WTC11 (cell line): ENCODE measurements at places on chromosomes 13 and 19.

DNA sequence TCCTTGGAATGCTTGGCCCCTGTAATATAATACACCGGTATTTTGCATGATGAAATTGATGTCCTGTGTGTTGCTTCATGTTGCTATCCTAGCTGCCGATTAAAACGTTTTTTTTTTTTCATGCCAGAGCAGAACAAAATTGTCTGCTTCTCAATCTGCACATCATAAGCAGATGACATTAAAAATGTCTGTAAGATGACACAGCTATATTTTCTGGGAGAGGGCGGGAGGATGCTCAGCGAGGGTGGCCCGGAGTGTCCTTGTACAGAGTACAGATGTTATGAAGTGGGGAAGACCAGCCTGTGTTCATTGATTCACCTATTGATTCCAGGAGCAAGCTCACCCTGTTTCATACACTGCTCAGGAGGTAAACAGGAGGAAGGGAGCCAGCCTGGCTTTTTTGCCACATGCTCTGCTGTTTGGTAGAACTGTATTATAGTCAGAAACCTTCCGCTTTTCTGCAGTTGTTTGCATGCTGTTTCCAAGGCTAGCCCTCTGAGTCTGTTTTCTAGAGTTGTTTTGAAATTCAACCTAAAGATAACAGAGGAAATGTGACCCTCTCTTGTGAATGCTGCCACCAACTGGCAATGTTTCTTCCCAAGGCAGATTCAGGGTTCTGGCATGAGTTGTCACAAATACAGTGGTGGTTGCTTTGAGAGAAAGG is 4.7 kb upstream of the IRS2 start:
- no peak for DNase-seq

- DNase-seq: no peak
Observed at GRCh38 chr13:108980237-108980636, 350.8 kb downstream of the MYO16 start.

DNA sequence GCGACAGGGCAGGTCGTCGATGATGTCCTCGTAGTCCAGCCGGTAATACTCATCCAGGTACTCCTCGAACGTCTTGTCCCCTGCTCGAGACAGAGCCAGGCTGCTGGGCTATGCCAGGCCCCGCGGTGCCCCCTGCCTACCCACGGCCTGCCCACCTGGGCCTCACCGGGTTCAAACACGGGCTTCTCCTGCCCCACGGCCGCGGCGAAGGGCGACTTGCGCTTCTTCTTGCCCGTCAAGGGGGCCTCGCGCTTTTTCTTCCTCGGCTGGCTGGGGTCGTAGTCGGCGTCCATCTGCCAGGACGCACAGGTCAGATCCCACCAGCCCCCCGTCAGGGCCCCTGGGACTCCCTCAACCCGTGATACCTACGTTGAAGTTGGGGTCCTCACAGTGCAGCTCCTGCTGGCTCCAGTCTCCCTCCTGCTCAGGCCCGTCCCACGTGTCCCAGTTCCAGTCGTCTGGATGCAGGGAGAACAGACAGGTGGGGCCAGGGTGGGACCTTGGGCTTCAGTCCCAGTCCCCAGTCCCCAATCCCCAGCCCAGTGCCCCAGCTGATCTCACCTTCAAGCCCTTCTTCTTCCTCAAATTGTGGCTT is 8.1 kb downstream of the KRI1 start:
- no peak for DNase-seq

GRCh38 chr13:91162180-91162579 is 185.3 kb upstream of the MIR17HG start:
- peak; percentile 23 for DNase-seq

- DNase-seq: no peak
Observed at GRCh38 chr13:86830046-86830445, 841.1 kb upstream of the SLITRK5 start.

GRCh38 chr13:110993788-110994187 is 78.9 kb upstream of the ANKRD10 start:
- DNase-seq: peak; percentile 36

DNA sequence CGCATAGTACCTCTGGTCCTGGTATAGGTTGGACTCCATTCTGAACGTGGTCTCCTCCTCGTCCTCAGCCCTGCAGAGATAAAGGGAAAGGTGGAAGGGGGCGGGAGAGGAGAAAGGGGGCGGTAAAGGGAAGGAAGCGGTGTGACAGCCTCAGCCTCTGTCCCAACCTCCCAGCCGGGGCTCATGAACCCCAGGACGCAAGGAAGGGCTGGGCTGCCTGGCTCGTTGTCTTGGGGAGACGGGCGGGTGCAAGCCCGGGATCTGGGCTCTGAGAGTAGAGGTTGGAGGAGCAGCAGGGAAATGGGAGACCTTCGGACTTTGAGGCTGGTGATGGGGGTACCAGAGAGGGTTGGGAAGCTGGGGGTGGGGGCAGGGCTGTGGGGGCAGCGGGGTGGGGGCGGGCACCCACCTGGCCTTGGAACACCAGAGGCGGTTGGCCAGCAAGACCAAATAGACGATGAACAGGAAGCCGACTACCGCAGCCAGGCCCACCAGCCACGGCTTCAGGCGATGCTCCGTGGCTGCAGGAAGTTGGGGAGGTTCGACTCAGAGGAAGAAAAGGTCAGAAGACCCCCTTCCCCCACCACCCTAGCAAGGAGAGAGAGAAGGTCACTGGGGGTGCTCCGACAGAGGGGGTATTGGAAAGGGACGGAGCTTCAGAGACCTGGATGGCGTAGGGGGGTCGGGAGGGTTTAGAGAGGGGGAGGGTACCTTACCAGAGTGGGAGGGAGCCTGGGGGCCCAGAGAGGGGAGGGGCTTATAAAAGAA is 1.7 kb downstream of the SMIM24 start:
- no peak for DNase-seq

GRCh38 chr13:95926231-95926630 is 127.0 kb downstream of the UGGT2 start:
- DNase-seq: no peak

DNA sequence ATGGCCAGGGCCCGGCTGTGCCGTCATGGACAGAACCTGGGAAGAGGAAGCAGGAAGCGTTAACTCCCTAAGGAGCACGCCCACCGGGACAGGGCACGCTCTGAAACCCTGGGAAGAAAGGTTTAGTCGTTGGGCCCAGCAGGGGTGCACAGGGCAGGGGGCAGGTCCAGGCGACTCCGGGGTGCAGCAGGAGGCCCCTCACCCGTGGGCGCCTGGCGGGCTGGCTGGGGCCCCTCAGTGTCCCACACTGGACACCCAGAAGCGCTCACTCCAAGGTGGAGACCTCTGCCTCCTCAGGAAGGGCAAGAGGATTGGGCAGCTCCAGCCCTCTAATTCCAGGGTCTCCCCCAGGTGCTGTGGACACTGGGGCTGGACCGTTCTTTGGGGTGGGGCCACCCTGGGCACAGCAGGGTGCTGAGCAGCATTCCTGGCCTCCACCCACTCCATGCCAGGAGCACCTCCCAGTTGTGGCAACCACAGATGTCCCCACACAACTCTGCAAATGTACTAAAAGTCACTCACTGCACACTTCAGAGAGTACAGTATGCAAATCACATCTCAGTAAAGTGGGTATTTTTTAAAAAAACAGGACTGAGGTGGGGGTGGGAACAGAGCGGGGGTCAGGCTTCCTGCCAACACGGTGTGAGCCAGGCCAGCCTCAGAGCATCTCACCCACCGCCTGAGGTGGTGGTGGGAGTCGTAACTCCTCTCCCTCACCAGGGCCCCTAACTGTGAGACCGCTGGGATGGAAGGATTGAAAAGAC is 35.2 kb downstream of the PIP5K1C start:
- no peak for DNase-seq

GRCh38 chr13:29964181-29964845 is 113.9 kb upstream of the UBL3 start:
- peak; percentile 44 for DNase-seq

DNA sequence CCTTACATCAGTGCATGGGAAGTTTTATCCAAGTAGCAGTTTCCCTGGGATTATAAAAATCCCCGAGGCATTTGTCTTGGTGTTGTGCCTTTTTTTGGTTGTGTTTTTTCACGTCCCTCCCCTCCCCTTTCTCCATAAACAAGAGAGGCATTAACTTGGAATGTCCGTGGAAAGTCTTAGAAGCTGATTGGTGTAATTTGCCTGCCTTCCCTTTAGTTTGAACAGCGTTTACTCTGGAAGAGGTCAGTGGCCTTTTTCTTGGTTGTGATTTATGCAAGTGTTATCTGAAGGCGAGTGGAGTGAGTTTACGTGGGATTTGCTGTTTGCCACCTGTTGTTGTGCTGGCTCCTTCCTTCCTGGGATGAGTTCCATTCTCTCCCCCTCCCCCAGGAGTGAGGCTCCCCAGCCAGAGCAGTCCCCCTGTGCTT is 7.2 kb downstream of the ACTN4 start:
- DNase-seq: no peak

DNA sequence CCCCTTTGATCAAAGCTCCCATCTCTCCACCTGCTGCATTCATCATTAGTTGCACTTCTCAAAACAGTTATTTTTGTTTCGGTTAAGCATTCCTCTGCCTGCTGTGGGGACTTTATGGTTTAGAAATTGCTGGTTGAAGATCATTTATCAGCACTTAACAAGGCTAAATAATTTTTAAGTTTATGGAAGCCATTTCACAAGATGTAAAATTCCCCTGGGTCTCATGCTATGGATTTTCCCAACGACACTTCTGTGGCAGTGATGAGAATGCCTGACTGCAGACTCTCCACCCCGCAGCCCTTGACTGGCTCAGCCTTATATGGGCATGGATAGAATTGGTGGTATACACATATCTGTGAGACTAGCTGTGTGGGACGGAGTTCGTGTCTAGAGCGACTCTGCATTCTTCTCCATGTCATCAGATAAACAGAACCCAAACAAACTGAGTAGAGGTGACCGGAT is 52.8 kb downstream of the COL4A2 start:
- no peak for DNase-seq

DNA sequence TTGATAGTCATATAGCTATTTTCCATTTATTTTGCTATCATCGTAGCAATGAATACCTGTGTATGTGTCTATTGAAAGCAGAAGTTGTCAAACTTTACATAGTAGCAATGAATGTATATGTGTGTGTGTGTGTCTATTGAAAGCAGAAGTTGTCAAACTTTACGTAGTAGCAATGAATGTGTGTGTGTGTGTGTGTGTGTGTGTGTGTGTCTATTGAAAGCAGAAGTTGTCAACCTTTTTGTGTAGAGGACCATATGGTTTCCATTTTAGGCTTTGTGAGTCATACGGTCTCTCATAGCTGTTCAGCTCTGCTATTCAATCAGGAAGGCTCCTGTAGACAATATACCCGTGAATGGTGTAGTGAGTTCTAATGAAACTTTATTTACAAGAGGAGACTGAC is 20.8 kb downstream of the NLRP4 start:
- DNase-seq: no peak

DNA sequence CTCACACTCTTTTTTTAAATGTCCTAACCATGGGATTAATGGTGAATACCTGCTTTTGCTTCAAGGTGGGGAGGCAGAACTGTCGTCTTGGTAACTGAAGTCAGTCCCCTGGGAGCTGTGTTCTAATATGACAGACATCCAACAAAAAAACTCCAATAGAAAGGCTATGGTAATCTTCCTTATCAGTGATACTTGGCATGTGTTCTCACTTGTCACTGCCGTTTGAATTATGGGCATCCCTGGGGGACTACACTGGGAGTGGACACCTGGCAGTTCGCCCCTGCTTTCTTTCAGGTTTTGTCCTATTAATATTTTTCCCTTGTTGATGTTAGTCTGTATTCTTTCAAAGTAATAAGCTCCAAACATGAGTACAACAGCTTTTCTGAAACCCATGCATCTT is 252.6 kb downstream of the SLITRK5 start:
- no peak for DNase-seq

DNA sequence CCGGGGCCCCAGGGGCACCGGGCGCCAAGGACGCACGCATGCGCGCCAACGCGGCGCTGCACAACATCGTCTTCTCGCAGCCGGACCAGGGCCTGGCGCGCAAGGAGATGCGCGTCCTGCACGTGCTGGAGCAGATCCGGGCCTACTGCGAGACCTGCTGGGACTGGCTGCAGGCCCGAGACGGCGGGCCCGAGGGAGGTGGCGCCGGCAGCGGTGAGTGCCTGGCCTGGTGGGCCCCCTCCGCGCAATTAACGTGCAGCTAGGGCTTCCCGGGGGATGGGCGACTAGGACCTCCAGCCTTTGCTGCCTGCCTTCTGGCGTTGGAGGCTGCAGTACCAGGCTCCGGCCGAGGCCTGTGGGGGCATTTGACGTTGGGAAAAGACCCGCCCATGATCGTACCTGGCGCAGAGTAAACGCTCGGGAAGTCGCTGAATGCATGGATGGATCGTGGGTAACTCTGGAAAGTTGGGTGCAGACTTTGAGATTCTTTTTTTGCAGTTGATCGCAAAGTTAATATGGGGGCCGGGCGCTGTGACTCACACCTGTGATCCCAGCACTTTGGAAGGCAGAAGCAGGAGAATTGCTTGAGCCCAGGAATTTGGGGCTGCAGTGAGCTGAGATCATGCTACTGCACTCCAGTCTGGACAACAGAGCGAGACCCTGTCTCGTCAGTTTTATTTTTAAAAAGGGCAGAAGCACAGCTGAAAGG is 7.3 kb downstream of the APC2 start:
- DNase-seq: peak; percentile 75

- DNase-seq: no peak
Observed at GRCh38 chr19:34274284-34274826, 20.0 kb downstream of the GARRE1 start.

DNA sequence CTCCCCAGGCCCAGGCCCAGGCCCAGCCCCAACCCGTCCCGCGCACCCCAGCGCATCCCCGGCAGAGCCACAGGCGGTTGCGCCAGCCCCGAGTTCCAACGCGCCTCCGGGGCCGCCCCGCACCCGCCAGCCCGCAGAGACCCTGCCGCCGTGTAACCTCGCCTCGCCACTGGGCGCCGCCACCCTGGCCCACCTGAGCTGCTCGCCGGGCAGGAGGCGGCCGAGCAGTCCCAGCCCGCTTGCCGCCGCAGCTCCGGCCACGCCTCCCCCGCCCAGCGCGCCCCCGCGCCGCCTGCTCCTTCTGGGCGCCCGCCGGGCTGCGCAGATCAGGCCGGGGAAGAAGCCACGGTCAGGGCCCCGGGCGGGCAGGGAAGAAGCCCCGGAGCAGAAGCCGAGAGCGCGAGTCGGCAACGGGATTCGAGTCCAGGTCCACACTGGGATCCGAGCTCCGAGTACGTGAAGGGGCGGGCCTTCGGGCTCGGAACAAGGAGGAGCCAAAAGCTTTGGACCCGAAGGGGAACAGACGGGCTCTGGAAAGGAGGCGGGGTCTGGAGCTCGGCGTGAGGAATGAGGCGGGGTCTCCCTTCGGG is at the start of gene MBOAT7:
Gene MBOAT7, minus strand, starts transcription at position 436 of the 590 bp plus-strand sequence. CDS start 1,072 bp downstream, outside the sequence.
- no peak for DNase-seq

GRCh38 chr13:76683854-76684253 is 202.4 kb downstream of the KCTD12 start:
- no peak for DNase-seq

GRCh38 chr13:100244431-100244830 is 155.5 kb downstream of the PCCA start:
- DNase-seq: no peak

- DNase-seq: no peak
Observed at GRCh38 chr13:114029866-114030625, 56.2 kb upstream of the C13orf46 start.

GRCh38 chr19:38801359-38802095 is 11.2 kb downstream of the LGALS4 start:
- no peak for DNase-seq

- DNase-seq: no peak
Observed at GRCh38 chr13:72541674-72542073, 185.8 kb downstream of the MZT1 start.
